ENCODE measurements at places on chromosomes 13 and 19.

- no peak for DNase-seq
Measured at GRCh38 chr13:27201661-27202060, 30.1 kb upstream of the USP12 start.

GRCh38 chr19:45477713-45478453 is 10.1 kb downstream of the FOSB start:
- DNase-seq: no peak

GRCh38 chr13:60435762-60436374 is 38.8 kb downstream of the TDRD3 start:
- no peak for DNase-seq

DNA sequence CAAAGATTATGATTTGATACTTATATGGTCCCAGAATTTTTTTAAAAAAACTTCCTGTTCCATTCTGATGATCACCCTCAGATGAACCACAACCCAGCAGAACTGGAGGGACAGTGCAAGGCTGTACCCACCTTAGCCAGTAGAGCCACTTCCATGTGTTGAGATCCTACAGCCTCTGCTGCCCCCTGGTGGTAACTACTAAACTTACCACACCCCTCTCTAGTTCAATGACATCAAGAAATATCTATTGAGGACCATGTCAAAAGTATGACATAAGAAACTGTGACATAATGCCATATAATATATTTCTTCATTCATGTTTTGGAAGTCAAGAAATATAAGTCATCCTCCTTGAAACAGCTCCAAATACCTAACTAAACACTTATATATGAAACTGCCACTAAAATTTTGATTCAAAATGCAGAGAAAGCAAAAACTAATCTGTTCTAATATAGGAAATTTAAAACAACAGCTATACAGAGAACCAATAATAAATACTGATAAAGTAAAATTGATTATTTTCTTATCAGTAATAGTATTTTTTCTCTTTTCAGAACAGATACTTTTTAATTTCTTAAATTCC is 412.6 kb downstream of the KCTD12 start:
- DNase-seq: peak; percentile 85

DNA sequence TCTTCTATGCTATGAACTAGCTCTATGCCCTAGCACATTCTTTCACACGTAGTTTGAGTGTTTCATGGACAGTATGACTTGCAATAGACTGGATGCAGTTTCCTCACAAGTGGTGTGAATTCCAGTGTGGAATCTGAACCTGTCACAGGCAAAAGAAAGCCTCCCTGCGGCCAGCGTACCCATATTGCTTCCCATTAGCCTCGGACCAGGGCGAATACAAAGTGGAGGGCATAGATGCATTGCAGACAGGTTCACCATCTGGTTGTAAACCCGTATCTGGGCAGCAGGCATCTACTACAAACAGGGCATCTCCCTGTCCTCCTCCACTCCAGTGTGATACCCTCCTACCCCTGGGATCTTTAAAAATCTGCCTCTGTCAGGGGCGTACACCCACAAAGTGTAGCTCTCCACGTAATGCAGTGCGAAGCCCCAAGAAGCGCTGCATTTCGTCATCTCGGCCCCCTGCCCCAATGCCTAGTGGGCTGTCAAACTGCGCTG is 1.4 kb upstream of the CIC start:
- peak; percentile 50 for DNase-seq
